ENCODE measurements at places on chromosomes 5 and 9.

DNA sequence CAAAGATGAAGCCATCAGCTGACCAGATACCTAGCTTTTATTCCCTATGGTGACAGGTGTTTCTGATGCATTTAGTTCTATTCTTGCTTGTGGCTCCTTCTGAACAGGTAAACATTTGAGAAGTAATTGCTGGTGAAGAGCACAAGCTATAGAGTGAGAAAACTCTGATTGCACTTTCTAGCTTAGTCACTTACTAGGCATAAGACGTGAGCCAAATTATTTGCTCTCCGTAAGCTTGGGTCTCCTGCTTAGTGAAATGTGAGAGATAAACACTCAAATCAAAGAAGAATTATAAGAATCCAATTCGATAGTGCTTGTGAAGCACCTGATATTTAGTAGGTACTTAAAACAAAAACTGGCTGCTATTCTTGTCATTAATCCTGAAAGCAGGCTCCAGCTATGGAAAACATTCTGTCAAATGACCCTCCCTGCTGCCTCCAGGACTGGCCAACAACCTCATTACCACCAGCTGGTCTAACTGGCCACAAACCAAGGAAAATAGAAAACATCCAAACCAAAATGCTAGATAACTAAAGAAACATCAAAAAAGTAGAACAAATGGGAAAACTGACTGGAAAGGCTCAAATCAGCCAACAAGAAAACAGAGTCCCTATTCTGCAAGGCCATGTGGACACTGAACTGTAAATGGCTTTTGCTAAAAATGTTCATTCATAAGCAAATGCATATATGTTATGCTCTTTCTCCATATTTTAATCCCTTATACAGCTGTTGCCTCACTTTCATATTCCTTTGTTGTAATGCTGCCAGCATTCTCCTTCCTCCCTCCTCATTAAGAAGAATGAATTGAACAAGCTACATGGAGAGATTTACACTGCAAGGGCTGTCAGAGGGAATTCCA lies 616.1 kb downstream of the DTWD2 start:
- DNase-seq, result no peak

DNA sequence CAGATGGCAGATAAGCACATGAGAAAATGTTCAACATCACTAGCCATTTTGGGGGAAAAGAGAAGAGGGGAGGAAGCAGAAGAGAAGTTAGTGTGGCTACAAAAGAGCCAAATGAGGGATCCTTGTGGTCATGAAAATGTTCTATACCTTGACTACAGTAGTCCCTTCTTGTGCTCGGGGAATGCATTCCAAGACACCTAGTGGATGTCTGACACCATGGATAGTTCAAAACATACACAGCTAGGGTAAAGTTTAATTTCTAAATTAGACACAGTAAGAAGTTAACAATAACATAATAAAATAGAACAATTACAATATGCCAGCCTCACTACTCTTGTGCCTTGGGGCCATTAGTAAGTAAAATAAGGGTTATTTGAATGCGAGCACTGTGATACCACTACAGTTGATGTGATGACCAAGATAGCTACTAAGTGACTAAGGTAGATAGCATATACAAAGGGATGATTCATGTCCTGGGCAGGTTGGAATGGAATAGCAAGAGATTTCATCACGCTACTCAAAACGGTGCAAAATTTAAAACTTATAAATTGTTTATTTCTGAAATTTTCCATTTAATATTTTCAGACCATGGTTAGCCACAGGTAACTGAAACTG lies 344.1 kb downstream of the NR2F1-AS1 start:
- DNase-seq, result no peak

GRCh38 chr5:37816883-37817282 lies 23.0 kb downstream of the GDNF start:
- DNase-seq, result no peak

- no peak for DNase-seq
Measured at GRCh38 chr9:18595597-18595996, 121.6 kb downstream of the ADAMTSL1 start.

DNA sequence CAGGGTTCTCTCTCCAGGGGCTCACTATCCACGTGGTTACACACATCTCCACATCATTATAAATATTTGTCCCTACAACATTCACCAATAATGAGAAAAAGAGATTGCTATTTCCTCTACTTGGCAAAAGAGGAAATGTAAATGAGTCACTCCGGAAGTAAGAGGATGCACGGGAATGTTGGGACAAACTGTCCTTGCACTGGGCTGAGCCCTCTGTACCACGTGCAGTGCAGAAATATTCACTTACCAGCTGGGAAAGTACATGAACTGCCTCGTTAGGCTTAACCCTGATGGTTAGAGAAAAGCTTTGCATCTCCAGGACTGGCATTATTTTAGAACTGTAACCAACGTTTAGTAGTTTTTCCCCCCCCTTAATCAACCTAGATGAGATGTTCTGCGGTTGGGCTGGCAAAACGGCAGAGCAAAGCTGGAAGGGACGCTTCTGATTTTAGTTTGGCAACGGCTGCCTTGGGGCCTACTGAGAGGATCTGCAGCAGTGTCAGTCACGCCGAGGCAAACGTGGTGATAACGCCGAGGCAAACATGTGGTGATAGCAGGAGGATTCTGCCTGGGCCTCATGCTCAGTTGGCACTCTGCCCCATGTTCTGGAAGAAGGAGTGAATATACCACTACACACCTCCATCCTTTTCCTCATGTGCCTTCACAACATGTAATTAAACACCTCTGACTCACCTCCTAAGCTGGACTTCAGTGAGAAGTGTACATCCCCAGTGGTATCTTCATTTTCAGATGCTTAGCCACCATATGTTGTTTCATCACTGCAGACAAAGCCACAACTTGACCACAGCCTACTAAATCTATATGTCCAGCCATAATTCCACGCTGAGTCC lies 661.4 kb upstream of the KLF4 start:
- DNase-seq, result no peak

GRCh38 chr9:89400403-89401116 lies 82.3 kb downstream of the SECISBP2 start:
- DNase-seq, result no peak

GRCh38 chr9:7451062-7451461 lies 348.5 kb downstream of the DMAC1 start:
- DNase-seq, result no peak

DNA sequence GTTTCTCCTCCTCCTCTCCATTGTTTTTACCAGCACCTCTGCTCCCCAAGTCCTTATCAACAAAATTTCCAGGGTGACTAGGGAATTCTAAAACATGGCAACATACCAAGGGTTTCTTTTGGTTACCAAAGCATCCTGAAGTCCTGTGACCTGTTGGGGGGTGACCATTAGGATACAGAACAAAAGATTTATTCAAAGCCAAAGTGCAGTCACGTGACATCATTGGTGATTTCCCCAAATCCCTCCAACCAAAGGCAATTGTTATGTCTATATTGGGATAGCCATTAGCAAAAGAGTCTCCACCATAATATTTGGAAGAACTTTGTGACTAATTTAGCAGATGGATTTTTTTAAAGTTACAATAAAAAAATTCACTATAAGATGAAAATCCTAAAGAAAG lies 168.4 kb downstream of the TRPM6 start:
- DNase-seq, result no peak

- DNase-seq, result no peak
Measured at GRCh38 chr5:133456933-133457402, 155.4 kb downstream of the FSTL4 start.

DNA sequence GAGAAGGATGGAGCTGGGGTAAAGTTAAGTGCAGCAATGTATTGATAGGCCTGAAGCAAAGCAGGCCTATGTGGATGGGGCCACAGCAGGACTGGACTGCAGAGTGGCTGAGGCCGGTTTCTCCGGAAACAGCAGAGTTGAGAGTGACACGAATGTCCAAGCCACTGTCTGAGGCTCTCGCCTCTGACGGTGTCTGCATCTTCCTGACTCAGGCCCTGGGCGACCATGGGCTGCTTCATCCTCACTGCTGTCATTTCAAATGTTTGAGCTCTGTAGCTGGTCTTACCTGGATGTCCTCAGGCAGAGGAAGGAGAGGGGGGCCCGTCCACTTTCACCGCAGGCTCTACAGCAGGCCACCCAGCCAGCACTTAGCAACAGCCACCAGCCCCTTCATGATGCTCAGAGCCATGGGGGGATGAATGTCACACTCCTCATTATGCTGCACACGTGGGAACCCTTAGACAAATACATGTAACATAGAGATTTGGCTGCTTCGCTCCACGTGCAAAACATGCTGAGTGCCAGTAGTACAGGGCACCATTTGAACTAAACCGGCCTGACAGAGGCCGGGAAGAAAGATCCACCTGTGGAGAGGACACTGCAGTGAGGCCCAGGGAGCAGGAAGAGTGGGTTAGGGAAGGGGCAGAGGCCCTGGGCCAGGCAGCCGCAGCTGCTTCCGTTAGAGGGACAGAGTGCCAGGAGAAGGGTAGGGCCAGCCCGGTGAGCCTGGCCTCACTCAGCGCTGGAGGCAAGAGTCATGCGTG lies 31.7 kb upstream of the NXNL2 start:
- DNase-seq, result no peak

DNA sequence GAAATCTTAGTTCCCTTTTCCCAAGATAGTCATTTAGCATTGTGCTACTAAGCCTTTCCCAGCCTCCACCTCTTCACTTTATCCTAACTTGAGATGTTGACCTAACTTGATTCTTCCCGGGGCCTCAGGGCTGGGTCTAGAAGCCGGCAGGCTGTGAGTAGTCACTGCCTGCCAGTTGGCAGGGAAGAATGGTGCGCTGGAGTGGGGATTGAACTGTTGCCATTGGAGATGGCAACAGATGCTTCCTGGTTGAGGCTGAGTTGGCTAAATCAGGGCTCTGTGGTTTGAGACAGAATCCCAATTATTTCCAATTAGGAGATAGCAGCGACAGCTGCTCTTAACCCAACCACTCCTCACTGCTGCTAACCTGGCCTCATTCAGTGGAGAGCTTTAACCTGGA lies 343.1 kb downstream of the BRINP1 start:
- no peak for DNase-seq

DNA sequence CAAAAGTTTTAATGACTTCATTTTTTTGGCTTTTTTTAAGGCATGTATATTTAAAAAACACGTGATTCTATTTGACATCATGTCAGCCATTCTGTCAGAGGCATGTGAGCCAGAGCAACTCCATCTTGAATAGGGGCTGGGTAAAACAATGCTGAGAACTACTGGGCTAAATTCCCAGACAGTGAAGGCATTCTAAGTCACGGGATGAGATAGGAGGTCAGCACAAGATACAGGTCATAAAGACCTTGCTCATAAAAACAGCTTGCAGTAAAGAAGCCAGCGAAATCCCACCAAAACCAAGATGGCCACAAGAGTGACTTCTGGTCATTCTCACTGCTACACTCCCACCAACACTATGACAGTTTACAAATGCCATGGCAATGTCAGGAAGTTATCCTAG lies 1000.6 kb upstream of the DMAC1 start:
- no peak for DNase-seq

GRCh38 chr9:86257391-86257790 lies 2.1 kb downstream of the C9orf153 start:
- no peak for DNase-seq

GRCh38 chr5:97434021-97434420 lies 251.0 kb upstream of the RIOK2 start:
- DNase-seq, result no peak

GRCh38 chr5:125346316-125346715 lies 599.9 kb upstream of the ZNF608 start:
- no peak for DNase-seq

DNA sequence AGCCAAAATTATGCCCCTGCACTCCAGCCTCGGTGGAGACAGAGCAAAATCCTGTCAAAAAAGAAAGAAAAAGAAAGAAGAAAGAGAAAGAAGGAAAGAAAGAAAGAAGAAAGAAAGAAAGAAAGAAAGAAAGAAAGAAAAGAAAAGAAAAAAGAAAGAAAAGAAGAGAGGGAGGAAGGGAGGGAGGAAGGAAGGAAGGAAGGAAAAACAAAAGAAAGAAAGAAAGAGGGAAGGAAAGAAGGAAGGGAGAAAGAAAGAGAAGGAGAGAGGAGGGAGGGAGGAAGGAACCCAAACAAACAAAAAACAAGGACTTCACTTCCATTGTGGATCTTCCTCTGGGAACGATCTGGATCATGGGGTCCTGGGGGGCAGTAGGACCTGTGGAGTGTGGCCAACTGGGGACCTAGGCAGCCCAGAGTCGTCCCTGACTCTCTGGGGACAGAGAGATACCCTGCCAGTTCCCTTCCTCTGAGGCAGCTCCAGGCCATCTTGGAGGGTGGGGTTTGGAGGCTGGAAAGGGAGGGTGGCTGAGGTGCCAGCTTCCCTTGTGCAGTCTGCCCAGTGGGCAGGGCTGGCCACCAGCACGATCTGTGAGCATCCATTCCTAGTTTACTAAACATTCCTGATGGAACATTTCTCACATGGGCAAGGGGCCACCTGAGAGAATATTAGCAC lies 216.8 kb downstream of the PAX5 start:
- no peak for DNase-seq

- DNase-seq, result no peak
Measured at GRCh38 chr9:12274577-12274976, 418.6 kb upstream of the TYRP1 start.

- DNase-seq, result no peak
Measured at GRCh38 chr5:80619086-80619485, 35.4 kb upstream of the MSH3 start.

GRCh38 chr9:89386797-89387196 lies 68.5 kb downstream of the SECISBP2 start:
- no peak for DNase-seq

GRCh38 chr5:137034764-137035479 lies 464.2 kb downstream of the SPOCK1 start:
- DNase-seq, result no peak

DNA sequence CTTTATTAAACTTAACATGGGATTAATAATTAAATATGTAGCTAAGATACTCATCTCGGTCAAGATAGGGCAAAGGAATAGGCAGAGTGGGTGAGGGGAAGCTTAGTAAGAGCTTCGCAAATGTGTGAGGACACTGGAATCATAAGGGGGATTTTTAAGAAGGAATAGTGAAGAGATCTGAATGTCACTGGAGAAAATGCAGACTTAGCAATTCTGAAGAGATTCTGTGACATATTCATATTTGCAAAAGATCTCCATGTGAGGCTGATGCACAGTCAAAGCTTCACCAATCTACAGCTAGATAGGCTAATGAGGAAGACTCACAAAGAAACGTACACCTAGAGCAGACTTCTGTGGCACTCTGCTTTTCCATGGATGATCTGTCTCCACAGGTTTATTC lies 1202.8 kb upstream of the CDH6 start:
- no peak for DNase-seq

- no peak for DNase-seq
Measured at GRCh38 chr9:96201140-96201539, 100.8 kb downstream of the HSD17B3 start.

- no peak for DNase-seq
Measured at GRCh38 chr5:8241558-8241957, 372.6 kb downstream of the MTRR start.

DNA sequence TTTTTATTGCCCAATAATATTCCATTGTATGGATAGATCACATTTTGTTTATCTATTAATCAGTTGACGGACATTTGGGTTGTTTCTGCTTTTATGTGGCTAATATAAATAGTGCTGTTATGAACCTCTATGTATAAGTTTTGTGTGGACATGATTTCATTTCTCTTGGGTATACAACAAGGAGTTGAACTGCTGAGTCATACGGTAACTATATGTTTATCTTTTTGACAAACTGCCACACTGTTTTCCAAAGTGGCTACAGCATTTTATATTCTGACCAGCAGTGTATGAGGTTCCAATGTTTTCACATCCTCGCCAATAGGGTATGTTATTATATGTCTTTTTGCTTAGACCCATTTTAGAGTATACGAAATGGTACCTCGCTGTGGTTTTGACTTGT lies 264.3 kb downstream of the RFX3 start:
- no peak for DNase-seq

Data from activated CD8-positive, alpha-beta memory T cell treated with anti-CD3 and anti-CD28 coated beads, Interleukin-2, amount 50 U/mL, for 48 hours (primary cell).